ENCODE measurements at places on chromosomes 4 and X.

GRCh38 chr4:112238833-112239232 lies 7.2 kb downstream of the AP1AR start:
- DNase-seq = no peak

DNA sequence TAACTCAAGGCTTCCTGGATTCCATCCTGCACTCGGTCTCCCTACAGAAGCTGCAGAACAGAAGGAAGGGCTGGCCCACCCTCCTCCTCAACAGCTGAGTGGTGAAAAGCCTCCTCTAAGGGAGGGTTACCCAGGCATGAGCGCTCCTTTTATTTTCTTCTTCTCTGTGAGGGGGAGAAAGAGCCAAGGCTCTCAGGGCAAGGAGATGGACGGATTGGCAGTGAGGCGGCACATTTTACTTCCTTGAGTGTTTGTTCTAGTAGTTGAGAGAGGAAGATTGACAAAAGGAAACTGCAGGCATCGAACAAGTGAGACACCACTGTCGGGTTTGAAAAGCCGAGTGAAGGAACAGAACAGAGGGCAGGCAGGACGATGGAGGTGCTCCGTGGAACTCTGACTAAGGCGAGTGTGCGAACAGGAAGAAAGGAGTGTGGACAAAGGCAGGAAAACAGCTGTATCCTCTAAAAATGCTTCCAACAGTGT lies 38.4 kb upstream of the STS start:
- DNase-seq = no peak

DNA sequence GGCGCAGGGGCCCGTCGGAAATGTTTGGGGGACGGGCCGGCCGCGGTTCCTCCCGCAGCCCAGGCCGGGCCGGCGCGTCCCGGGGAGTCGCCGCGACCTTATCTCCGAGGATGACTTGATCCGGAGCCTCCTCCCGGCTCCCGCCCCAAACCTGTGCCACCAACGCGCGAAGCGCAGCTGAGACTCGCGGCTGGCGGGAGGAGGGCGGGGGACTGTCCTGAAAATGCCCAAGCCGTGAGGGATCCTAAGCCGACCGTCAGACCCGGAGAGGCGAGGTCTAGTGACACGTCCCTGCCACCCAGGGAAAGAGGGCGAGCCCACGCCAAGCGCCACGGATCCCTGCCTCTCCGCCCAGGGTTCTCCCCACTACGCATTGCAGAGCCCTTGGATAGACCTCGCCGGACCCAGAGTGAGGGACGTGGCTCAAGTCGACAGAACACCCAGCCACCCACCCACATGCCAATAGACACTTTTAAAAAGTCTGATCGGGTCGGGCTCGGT lies 26.9 kb downstream of the UTP14A start:
- DNase-seq = peak; percentile 14

DNA sequence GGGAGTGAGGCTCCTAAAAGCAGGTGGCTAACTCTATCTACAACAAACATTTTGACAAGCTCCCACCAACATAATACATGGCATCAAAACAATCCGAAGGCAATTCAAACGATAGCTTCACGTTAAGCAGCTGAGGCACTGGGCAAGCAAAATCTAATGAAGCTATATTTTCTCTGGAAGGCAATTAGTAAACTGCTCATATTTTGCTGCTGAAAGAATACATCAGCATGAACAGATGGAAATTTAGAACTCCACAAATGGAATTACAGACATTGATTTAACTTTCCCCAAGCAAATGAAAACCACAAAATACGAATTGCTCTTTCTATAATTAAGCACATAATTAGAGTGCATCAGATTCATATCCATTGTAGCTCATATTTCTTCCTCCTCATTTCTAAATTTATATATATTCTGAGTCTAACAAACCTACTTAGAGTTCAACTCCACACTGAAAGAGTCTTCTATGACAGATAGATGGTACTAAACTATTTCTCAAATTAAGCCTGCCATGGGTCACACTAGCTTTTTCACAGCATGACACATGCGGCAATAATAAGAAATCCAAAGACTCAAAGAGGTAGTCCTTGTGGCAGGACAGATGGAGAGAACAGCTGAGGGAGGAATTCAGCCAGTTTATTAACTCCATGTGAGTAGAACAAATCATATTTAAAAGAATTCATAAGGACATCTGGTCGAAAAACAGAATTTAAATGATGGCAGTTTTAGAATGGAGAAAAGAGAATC lies 305.4 kb downstream of the MAPK10 start:
- no peak for DNase-seq

GRCh38 chr4:5952286-5952974 lies 59.5 kb upstream of the CRMP1 start:
- no peak for DNase-seq

GRCh38 chr4:95317085-95317793 lies 231.5 kb downstream of the UNC5C start:
- no peak for DNase-seq

- no peak for DNase-seq
Measured at GRCh38 chrX:49976682-49977197, 54.3 kb downstream of the CLCN5 start.

- peak; percentile 2 for DNase-seq
Measured at GRCh38 chr4:45741897-45742296, 382.0 kb downstream of the GABRG1 start.

DNA sequence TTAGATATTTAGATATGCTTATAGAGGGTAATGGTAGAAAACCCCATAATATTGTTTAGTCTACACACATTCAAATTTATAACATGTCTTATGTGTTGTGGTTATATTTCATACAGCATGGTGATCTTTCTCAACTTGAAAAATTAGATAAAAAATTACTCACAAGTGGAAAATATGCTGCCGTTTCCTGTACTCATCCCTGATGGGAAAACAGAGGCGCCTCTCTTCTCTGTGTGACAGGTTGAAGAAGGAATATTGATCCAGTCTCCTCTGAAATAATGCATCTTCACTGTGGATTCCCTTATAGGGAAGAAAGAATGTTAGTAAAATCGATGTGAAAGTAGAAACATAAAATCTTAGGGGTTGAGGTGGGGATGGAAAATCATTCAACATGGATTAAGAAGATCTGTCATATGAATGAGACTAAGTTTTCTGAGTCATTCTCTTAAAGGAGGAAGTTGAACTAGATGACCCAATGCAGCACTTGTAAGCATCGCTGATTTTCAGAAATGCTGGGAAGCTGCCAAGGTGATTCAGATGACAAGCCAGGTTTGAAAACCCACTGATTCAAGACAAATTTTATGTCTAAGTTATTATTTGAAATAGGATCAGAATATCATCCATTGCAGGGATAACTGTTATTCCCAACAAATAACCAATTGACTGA lies 70.7 kb downstream of the ANKRD50 start:
- DNase-seq = peak; percentile 42

DNA sequence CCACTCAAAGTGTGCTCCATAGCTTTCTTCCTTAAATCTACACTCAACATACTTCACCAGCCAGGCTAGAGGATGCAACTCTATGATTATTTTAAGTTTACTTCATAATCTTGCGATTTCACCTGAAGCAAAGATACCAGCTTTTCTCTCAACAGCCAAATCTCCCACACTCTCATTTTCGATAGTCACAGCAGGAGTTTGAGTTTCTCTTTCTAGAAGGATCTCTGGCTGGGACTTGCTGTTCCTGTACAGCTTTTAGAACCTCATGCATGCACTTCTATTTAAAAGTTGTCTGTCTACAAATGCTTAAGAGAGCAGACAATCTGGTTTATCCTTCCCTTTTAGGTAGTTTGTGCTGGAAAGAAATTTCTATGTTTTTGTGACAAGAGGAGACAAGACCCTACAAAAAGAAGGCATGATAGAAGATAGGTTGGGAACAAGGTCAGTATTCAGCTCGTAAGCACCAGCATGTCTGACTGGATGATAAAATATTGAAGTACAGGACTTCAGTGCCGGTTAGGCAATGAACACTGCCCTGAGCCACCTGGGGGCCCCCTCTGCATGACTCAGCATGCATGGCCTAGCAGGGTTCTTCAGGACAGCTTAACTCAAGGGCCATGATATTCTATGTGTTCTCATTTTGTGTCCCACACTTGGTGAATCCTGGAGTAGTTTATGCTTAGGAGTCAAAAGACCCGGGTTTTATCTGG lies 65.6 kb downstream of the ATXN3L start:
- DNase-seq = peak; percentile 80

DNA sequence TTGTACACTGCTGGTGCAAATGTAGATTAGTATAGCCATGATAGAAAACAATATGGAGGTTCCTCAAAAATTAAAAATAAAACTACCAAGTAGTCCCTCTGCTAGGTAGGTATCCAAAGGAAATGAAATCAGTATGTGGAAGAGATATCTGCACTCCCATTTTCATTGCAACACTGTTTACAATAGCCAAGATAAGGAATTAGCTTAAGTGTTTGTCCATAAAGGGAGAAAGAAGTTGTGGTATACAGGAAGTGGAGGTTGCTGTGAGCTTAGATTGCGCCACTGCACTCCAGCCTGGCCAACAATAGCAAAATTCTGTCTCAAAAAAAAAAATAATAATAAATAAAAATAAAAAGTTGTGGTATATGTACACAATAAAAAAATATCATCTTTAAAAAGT lies 325.0 kb upstream of the EMCN start:
- DNase-seq = no peak

GRCh38 chr4:78749258-78749971 lies 26.7 kb upstream of the BMP2K start:
- peak; percentile 54 for DNase-seq

DNA sequence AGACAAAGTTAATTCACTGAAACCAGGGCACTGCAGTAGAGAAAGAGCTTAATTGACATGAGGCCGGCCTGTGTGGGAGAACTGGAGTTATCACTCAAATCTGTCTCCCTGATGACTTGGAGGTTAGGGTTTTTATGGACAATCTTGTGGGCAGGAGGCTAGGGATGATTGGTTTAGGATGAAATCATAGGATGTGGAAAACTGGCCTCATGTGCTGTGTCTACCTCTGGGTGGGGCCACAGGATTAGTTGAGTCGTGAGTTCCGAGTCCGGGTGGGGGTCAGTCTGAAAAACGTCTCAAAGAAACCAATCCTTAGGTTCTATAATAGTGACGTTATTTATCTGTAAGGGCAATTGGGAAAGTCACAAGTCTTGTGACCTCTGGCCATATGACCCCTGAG lies 68.1 kb downstream of the UCHL1 start:
- no peak for DNase-seq

GRCh38 chrX:24619647-24620046 lies 27.5 kb downstream of the PCYT1B start:
- DNase-seq = peak; percentile 7

DNA sequence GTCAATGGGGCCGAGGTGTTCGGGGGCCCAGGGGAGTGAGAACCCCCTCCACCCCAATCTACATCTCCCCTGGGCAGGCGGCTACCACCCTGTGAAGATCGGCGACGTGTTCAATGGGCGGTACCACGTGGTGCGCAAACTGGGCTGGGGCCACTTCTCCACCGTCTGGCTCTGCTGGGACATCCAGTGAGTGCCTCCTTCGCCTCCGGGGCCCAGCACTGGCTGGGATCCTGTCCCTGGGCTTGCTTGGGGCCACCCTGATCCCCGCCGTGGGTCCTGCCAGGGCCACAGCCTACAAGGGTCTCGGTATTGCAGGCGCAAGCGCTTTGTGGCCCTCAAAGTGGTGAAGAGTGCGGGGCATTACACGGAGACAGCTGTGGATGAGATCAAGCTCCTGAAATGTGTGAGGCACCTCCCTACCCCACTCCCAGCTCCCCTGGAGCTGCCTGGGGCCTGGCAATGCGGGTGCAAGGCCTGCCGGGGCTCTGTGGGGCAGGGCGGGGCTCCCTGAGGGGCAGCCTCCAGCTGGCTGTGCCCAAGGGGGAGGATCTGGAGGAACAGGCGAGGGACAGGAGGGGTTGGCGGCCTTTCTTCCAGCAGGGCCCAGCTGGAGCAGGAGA lies 697 bp downstream of the SRPK3 start:
- no peak for DNase-seq

GRCh38 chr4:66062044-66062443 lies 391.8 kb upstream of the EPHA5 start:
- no peak for DNase-seq

DNA sequence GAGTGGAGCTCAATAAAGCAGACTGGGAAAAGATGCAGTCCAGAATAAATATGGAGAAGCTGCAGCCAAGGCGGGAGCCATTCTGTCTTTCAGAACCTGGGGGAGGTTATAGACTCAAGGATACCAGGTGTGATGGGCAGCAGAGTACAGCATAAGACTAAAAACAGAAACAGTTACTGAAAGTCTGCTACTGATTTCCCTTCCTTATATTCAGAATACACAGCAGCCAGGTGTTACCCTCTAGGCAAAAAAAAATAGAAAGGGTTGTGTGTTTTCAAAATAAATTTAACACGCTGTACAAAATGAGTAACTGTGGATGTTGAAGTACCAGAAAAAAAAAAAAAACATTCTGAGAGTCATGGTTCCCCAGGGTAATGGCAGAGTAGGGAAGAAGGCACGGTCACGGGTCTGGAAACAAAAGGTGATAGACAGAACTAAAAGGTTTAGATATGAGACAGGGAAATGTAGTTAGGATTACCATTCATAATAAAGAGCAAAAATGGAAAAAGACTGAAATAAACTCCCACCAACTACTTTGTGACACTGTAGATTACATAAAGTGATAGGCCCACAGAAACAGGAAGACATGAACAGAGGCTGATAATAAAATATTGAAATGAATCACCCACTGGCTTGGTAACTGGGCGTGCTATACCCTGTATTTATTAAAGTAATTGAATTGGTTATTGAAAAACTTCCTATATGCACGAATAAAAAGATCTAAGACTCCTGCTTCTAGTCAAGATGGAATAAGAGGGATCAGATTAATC lies 10.8 kb upstream of the HHIP start:
- peak; percentile 69 for DNase-seq

- no peak for DNase-seq
Measured at GRCh38 chrX:99184153-99184552, 1225.9 kb downstream of the PCDH19 start.

DNA sequence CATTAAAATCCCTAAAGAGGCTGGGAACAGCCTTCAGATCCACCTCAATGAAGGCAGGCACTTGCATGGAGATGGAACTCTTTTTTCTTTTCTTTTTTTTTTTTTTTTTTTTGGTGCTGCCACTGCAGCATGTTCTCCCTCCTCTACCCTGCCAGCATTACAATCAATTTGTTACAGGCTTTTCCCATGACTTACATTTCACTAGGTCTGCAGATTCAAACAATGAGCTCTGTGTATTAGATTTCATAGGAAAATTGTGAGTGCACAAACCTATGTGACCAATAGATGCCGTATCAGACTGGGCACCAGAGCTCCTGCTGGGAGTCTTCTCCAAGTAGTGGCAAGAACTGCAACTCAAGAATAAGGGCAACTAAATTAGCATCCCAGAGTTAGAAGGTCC lies 63.8 kb upstream of the GABRQ start:
- DNase-seq = no peak

DNA sequence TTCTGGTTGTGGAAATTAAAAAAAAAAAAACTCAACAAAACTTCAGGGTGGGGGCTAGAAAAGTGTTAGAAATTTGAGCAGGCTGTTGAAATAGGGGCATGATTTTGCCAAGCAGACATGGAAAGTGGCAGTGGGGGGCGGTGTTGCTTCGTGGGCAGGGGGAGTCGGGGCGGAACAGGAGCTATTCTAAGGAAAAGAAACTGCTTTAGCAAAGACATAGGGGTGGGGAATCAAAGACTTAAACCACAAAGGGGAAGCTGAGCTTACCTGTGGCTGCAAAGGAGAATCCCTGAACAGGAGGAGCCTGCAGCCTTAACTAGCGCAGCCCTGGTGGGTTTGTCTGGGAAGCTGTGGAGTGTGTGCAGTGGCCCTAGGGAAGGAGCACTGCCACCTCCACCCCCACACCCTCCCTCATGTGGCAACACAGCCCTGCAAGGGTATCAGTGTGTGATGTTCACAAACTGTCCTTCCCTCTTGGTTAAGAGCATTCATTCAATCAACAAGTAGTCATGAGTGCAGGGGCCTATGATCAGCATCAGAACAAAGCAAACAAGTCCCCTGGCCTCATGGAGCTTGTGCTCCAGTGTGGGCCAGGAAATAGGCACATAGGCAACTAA lies 20.5 kb downstream of the SEL1L3 start:
- DNase-seq = peak; percentile 34

Data from GM12865 (cell line).